ENCODE measurements at places on chromosomes 5 and 9.

DNA sequence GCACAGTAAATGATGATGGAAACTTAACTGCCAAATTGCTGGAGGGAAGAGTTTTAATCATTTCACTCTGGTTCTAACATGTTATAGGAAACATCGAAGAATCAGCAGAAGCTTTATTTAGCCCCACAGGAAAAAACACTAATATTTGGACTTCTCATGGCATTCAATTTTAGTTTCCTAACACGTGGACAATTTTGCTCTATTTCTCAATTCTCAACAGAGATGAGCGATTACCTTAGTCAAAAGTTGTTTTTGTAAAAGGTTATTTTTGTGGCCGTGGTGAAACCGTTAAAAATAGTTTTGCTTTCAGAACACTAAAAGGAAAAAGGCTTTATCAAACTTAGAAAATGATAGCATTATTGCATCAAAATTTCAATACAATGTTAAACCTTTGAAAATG is 235.2 kb downstream of the PLK2 start:
- no peak for DNase-seq

DNA sequence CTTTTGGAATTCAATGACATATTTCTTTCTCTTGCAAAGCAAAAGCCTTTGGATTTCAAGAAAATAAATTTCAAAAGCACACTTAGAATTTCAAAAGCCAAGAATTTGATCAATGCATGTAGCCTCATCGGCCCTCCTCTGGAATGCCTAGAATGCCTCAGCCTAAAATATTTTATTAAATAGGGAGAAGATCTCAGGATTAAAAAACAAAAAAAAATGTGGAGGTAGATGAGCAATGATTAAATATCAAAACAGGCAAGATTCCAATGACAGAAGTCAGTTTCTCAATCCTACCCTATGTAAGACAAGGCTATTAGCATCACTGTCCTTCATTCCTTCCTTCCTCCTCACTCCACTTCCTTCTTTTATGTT is 169.0 kb downstream of the CDH6 start:
- no peak for DNase-seq

DNA sequence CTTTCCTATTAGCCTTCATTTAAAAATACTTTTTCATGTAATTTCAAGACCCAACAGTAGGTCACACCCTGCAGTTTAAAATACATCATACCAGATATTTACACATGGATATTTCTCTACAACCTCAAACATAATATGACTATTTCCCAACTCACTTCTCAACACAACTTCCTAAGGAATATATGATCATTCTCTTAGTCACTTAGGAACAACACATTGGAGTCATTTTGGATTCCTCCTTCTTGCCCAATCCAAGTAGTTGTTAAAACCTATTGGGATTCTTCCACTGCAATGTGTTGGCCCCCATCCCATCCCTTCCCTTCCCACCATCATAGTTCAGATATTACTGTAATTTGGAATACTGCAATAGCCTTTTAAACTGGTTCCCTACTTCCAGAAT is 145.5 kb downstream of the DCP2 start:
- no peak for DNase-seq

GRCh38 chr5:128673970-128674369 is 135.9 kb upstream of the FBN2 start:
- no peak for DNase-seq

GRCh38 chr9:112268413-112268812 is 65.0 kb downstream of the PTBP3 start:
- DNase-seq: no peak

DNA sequence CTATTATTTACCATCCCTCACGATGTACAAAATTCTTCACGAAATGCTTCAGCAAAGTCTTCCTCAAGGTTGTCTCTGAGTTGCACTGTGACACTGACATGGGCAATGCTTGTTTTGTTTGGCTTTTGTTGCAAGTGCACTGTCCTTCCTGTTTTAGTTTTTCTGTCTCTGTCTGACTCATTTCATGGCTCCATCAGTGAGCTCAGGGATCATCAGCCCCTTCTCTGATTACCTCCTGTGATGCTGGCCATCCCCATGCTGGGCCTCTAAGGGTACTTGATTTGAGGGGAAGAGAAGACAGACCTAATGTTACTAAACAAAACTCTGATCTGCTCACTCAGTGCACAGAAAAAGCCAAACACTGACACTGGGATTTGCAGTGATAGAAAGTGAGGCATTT is 37.6 kb upstream of the STX17 start:
- DNase-seq: no peak

- no peak for DNase-seq
Observed at GRCh38 chr9:90033028-90033650, 428.3 kb downstream of the GADD45G start.

DNA sequence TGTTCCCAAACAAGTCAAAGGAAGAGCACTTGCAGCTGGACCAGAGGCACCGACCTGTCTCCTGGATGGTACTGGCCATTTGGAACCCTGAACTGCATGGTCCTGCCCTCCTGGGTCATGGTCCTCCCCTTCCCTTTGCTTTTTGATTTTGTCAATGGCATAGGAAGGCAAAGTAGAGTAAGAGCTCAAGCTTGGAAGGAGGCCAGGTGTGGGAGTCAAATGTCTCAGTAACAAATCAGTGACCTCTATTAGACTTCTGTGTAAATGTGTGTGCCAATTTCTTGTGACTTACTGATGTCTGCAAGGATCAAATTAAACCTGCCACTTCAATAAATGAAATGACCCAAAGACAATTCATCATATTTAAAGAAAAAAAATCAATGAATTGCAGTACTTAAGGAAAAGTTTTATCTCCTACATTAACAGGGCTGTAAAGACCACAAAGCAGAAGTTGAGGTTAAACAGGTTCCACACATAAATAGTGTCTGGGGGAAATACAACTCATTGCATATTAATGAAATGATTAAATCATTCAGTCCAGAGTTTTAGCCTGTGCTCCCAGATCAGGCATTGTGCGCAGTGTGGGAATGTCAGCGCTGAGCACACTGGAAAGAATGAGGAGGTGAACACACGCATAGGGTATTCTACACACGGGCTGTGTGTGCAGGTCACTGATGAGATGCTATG is 32.7 kb downstream of the OSMR start:
- no peak for DNase-seq

- no peak for DNase-seq
Observed at GRCh38 chr9:27162045-27162444, 53.0 kb downstream of the TEK start.

DNA sequence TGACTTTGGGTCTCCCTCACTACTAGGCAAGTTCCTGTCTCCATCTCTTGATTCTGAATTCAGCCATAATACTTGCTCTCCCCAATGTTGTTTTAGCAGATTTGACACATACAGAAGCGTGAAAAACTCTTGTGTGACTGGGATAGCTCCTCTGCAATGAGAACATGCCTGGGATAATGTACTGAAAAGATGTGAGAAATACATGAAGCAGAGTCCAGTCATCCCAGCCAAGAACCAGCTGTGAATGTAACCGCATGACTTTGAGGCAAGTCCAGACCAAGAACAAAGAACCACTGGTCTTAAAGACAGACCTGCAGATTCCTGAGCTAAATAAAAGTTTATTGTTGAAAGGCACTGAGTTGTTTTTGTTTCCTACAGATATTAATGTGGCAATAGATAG is 135.0 kb downstream of the NMUR2 start:
- DNase-seq: no peak

DNA sequence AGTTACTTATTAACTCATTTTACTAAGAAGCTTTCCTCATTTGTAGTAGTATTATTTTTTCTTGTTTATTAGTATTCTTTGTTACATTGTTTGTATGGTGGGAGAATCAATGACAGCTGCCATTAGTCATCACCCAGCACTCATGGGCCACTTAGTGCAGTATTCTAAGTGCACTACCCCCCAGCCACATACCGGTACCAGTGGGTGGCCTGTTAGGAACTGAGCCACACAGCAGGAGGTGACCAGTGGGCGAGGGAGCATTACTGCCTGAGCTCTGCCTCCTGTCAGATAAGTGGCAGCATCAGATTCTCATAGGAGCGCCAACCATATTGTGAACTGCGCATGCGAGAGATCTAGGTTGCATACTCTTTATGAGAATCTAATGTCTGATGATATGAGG is 24.2 kb upstream of the CAMLG start:
- DNase-seq: no peak

- DNase-seq: no peak
Observed at GRCh38 chr5:11611011-11611410, 293.2 kb downstream of the CTNND2 start.

- no peak for DNase-seq
Observed at GRCh38 chr5:60851626-60852025, 7.6 kb upstream of the ELOVL7 start.

DNA sequence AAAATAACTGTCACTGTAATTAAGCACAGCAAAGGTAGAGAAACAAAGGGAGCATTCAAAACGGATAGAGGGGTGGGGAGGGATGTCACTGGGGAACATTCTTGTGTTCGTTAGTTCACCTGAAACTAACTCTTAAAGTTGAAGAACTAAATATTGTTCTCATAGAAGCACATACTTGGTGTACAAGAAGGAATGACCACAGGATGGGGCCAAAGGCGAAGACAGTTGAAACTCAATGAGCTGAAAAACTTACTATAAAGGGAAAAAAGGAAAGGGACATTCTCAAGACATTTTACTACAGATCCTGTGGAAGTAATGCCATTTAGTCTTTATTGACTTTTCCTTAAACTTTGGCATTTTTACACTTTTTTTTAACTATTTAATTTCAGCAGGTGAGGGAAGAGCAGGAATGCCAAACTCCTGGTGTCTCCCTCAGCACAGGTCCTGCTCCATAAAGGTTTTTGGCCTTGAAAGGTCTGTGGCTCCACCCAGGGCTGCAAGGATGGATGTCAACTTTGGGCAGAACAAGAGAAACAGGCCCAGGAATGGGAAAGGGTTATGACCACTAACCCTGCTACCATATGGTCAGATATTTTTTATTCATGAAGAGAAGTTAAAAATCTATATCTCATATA is 197.6 kb upstream of the RASA1 start:
- DNase-seq: peak; percentile 13

- DNase-seq: no peak
Observed at GRCh38 chr5:115396081-115396480, 99.6 kb upstream of the CCDC112 start.

All from LoVo (cell line).